CD4-positive, alpha-beta T cell treated with Interleukin-6 at 100 ng/mL for 8 hours (primary cell): ENCODE measurements at places on chromosomes 16 and 17.

GRCh38 chr16:19959736-19960135 lies 75.1 kb upstream of the GPRC5B start:
- no peak for DNase-seq

- DNase-seq: no peak
These were observed 302.7 kb upstream of the ASIC2 start for GRCh38 chr17:33595828-33596227.

- DNase-seq: no peak
These were observed 7.8 kb downstream of the PLXDC1 start for GRCh38 chr17:39143552-39144093.

- no peak for DNase-seq
These were observed 7.5 kb upstream of the ADAM11 start for GRCh38 chr17:44751331-44751730.

- no peak for DNase-seq
These were observed 84.5 kb downstream of the ABR start for GRCh38 chr17:1095090-1095852.

- peak; percentile 26 for DNase-seq
These were observed 1.0 kb downstream of the ORAI3 start for GRCh38 chr16:30949650-30950515.

DNA sequence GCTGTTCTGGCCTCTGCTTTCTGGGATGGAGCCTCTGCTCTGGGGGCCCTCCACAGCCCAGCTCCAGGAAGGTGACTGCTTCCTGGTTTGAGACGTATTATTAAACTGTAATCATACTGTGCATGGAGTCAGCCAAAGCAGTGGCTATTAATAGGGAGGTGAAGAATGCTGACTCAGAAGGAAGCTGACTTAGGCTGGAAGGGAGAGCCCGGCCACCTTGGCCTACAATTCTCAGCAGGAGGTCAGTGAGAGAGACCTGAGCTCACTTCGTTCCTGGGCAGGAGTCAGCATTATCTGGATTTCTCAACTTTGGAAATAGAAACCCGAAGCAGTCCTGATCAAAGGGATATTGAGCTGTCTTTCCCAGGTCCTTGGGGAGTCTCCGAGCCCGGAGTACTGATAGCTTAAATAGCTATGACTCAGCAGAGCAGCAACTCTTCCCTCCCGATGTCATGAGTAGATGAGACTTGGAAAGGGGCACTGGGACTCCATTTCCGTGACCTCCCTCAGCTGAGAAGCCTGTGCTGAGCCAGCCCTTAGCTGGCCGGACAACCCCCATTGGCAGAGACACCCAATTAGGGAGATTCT lies 91.8 kb downstream of the YPEL2 start:
- DNase-seq: no peak

DNA sequence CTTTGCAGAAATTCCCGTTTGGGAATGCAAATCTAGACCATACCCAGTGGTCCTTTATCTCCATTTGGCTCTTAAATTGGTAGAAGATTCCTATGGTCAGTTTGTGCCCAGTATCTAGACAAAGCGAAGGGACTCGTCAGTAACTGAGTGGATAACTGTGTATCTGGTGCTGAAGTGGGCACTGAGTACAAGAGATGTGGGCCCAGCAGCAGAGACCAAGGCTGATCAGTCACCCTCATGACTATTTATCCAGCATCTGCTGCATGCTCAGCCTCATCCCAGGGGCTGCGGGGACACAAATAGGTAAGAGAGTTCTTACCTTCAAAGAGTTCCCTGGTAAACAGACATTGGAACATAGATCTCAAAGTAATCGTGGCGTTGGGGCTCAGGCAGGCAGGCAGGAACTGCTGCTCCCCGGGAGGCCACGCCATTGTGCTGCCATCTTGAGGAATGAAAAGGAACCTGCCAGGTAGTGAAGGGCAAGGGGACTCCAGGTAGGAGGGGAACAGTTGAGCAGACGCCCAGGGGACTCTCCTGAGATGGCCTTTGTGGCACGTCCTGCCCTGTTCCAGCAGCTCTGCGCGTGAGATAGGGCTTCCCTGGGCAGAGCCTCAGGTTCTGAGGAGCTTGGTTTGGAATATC lies 10.3 kb downstream of the NT5M start:
- peak; percentile 78 for DNase-seq

GRCh38 chr17:71963351-71963750 lies 157.5 kb upstream of the SOX9 start:
- DNase-seq: no peak

- DNase-seq: no peak
These were observed 3.6 kb upstream of the KRTAP3-1 start for GRCh38 chr17:41012326-41013120.

DNA sequence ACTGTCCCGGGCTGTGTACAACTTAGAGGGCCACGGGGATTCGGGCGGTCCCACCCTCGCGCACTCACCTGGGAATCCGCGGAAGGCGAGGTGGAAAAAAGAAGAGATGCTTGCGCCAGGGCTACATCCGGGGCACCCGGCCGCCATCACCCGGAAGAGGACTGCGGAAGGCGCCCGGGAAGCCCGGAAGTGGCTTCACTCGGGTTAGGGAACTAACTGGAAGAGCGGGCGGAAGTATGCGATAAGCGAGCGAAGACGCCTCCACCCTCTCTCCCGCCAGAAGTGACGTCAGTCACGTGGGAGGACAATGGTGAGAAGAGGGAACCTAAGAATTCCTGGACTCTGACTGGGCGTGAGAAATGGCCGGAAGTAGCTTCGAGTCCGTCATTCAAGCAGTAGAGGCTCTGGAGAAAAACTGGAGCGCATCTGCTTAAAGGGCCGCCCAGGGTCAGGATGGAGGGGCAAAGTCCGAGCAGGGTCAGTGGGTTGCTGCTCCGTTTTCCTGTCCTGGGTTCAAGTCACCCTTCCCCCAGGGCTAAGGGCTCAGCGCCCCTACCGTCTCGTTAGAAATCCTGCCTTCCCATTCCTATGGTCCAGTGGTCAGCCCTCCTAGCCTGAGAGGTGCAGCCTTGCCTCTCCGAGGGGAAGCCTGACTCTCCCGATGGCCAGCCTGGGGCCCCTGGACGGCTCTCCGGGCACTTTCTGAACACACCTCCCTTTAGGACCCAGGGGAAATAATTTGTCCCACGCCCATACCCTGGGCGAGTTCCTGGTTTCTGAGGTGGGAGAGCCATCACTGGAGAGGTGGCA lies at the start of gene CD2BP2:
TSS of gene CD2BP2 (minus strand) at position 165 of the 810 bp plus-strand sequence. CDS start 627 bp downstream, outside the sequence.
- DNase-seq: peak; percentile 88

GRCh38 chr16:14198012-14198411 lies 126.9 kb downstream of the MRTFB start:
- DNase-seq: no peak

DNA sequence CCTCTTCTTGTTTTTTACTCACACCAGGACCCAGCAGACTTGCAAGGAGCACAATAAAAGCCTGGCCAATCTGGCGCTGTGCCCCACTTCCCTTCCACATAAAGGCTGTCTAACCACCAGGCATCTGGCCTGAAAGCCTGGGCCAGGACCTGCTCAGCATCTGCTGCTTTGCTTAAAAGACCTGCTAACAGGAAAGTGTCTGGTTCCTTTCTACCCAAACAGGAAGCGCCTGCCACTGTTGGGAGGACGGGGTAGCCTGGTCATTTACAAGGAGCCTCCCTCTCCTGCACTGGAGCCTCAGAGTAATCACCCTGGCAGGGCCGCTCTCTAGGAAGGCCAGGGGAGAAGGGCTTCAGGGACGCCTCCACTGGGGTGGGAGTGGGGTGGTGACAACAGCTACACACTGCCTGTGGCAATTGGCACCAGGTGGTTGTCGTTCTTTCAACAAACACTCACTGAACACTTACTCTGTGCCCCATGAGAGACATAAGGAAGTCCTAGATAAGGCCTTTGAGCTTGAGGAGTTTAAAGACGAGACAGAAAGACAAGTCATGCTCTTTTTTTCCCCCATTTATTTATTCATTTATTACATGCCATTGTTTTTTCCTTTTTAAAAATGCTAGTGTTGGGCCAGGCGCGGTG lies 6.3 kb upstream of the MMP28 start:
- peak; percentile 27 for DNase-seq

DNA sequence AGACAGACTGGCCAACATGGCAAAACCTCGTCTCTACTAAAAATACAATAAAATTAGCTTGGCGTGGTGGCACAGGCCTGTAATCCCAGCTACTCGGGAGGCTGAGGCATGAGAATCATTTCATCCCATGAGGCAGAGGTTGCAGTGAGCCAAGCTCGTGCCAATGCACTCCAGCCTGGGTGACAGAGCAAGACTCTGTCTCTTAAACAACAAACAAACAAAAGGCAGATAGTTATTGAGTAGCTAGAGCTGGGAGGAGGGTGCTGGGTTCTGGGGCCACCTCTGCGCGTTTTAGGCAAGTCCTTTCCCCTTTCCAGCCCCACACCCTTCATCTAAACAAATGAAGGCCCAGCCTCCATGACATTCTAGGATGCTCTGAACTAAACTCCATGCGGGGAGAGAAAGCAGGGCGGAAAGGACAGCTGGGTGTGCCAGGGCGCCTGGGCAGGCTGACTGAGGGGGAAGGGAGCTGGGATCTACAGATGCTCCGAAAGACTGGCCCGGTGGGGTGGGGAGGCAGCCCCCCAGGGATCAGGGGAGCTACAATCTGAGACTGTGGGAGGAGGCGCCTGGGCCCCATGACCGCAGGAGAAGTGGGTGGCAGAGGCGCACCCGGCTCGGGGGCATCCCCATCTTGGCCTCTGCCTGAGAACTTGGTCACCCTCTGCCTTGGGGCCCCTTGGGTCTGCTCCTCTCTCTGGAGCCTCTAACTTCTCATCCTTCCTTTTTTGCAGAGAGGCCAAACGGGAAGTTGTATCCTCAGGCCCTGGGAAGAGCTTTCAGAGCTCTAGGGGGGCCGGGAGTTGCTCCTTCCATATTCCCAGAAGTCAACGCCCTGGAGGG lies 910 bp downstream of the ITGAL start:
- peak; percentile 32 for DNase-seq

DNA sequence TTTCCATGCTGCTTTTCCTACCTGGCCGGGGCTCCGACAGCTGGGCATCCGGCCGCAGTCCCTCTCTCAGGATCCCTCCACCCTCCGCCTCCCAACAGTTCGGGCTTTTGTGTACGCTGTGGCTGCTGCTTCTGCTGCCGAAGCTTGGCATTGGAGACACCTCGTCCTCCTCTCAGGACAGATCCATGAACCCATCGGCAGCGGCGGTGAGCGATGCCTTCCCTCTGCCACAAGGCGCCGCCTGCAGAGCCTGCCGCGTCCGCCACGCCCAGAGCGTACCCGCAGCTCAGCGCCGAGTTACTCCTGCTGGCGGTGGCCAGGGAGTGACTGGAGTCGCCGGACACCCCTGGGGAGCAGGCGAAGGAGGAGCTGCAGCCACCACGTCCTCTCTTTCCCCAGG lies 2032.8 kb downstream of the TP53TG3F start:
- no peak for DNase-seq

DNA sequence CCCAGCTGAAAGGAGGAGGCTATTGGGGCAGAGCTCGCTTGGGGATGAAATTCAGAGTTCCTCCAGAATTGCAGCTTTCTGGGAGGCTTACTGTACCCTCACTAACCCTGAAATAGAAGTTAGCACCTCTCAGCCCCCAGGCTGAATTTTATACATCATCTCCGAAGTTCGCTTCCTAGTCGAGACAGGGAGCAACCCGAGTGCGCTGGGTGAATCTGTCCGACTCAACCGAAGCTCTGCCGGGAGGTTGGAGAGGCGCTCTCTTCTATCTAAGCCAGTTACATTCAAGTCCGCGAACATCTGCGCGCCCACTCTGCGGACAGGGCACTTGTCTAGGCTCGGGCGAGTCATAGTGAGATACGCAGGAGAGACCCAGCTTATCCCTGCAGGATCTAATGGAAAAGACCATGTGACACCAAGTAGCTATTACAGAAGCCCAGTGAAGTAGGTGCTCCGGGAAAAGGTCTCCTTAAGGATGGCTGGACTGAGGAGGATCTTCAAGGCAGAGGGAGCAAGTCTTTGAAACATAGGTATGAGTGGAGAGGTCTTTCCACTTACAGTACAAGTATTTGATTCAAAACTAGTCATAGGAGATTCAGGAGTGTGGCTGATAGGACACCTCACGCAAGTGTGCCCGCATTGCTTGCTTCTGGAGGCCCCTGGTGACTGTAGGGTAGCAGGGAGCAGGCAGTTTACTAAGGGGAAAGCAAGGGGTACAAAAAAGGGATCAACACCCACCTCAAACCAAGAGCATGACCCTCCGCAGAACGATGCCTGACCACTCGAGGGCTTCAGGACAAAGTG lies 646 bp upstream of the HES7 start:
- no peak for DNase-seq

DNA sequence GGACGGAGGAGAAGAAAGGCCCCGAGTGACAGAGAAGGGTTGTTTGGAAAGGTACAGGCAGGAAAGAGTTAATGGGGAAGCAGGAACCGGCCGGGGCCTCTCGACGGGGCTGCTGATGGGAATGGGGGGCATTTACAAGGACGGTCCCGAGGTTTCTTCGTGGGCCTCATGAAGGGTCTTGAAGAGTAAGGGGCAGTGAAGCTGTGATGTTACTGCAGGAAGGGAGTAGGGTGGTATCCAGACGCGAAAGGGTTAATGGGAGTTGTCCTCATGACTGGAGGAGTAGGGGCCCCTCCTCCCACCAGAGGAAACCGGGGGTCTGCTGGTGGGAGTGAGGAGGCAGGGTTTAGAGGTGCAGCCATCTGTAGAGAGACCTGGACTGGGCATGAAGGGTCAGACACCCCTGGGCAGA lies 481 bp downstream of the PDK2 start:
- no peak for DNase-seq

GRCh38 chr17:82072827-82073226 lies 7.2 kb upstream of the DUS1L start:
- DNase-seq: no peak

- DNase-seq: no peak
These were observed 32.9 kb downstream of the COPRS start for GRCh38 chr17:31825961-31826691.

- DNase-seq: no peak
These were observed 714 bp downstream of the ACSF3 start for GRCh38 chr16:89094252-89094879.

DNA sequence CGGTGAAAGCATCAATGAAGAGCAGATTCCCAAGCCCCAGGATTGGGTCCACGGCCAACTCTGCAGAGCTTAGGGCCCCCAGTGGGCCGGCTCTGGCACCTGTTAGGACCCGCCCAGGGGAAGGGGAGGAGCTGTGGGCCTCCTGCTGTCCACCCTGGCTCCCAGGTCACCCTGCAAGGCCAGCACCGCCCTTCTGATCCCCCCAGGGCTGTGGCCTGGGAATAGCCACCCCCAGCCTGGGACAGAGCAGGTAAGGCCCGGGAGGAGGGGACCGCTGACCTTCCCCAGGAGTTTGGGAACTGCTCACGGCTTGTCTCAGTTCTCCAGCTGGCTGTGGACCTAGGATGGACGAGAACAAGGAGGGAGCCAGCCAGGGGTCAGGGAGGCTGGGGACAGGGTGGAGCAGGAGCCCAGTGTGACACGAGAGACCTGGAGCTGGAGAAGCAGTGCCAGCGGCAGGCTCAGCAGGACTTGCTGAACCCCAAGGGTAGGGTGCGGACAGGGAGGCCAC lies 39.3 kb upstream of the SLC38A10 start:
- no peak for DNase-seq

- DNase-seq: no peak
These were observed 395.0 kb upstream of the SOX9 start for GRCh38 chr17:71725811-71726210.
